Thyroid gland (tissue), 4 donors: ENCODE measurements at places on chromosomes 11 and 22. TPM values are rescaled to one million over a fixed set of nuclear protein-coding genes. Genes with fewer than 3 reads are reported as not detected.
A peak's percentile ranks its signal among the peaks of the same experiment; 100 is the strongest.

GRCh38 chr11:102253020-102253715 is 64.1 kb upstream of the BIRC3 start:
- no peaks in the 10 kb centered on the region for H3K4me1 ChIP-seq
- no peak overlapping the region for H3K4me3 ChIP-seq
- no peaks in the 10 kb centered on the region for H3K27me3 ChIP-seq
- no peak overlapping the region for H3K27ac ChIP-seq

GRCh38 chr11:66858186-66858938 is 1.5 kb downstream of the LRFN4 start:
- DNase-seq = no peak
- no peak overlapping the region for H3K27ac ChIP-seq
- peaks cover 6% of the 10 kb centered on the region for H3K4me1 ChIP-seq
- H3K36me3 ChIP-seq = no peaks in the 10 kb centered on the region
- H3K4me3 ChIP-seq = no peak overlapping the region

GRCh38 chr22:47128216-47128615 is 365.8 kb downstream of the TBC1D22A start:
- H3K36me3 ChIP-seq = no peaks in the 10 kb centered on the region
- H3K27me3 ChIP-seq = no peaks in the 10 kb centered on the region
- no peaks in the 10 kb centered on the region for H3K4me1 ChIP-seq
- H3K4me3 ChIP-seq = no peak overlapping the region

GRCh38 chr11:77294040-77294439 is 7.4 kb downstream of the GDPD4 start:
- no peaks in the 10 kb centered on the region for H3K36me3 ChIP-seq
- no peak overlapping the region for H3K27ac ChIP-seq
- no peaks in the 10 kb centered on the region for H3K4me1 ChIP-seq
- no peaks in the 10 kb centered on the region for H3K27me3 ChIP-seq
- no peak for DNase-seq

DNA sequence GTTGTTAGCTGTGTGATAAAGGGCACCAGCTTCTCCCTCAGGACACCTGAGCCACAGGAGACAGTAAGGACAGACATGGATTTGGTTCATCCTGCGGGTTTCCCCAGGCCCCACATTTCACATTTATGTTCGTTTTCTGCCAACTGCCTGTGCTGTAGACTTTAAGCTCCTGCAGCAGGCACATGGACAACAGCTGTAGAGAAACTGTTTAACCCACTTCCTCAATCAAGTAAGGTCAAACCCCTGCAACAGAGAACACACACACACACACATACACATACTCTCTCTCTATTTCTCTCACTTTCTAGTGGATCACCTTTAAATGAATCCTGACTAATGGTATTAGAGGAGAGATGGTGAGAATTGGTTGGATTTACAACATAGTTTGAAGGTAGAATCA is 90.7 kb downstream of the C11orf87 start:
- no peak for DNase-seq
- H3K36me3 ChIP-seq = no peaks in the 10 kb centered on the region
- no peaks in the 10 kb centered on the region for H3K27me3 ChIP-seq
- H3K4me1 ChIP-seq = no peaks in the 10 kb centered on the region
- H3K27ac ChIP-seq = no peak overlapping the region
- no peak overlapping the region for H3K4me3 ChIP-seq

GRCh38 chr22:40606306-40606705 is 30.2 kb downstream of the MRTFA start:
- no peak overlapping the region for H3K4me3 ChIP-seq
- peak overlapping the region; percentile 83 for H3K27ac ChIP-seq
- no peaks in the 10 kb centered on the region for H3K27me3 ChIP-seq
- no peaks in the 10 kb centered on the region for H3K36me3 ChIP-seq

DNA sequence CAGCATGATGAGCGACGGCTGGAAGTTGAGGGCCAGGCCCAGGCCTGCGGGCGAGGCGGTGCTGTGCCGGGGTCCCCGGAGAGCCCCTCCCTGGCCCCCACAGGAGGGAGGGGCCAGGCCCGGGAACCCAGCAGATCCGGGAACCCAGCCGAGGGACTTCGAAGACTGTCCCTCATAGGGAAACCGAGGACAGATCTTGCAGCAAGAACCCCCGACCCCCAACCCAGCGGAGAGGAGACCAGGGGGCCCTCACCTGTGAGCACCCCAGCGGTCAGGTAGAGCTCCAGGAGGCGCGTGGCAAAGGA is 2.4 kb downstream of the SLC16A8 start:
- DNase-seq = no peak
- H3K27ac ChIP-seq = no peak overlapping the region
- H3K36me3 ChIP-seq = no peaks in the 10 kb centered on the region
- no peak overlapping the region for H3K4me3 ChIP-seq
- peaks cover 4% of the 10 kb centered on the region for H3K27me3 ChIP-seq

- no peak overlapping the region for H3K4me3 ChIP-seq
- no peak overlapping the region for H3K27ac ChIP-seq
- DNase-seq = no peak
- H3K36me3 ChIP-seq = no peaks in the 10 kb centered on the region
- no peaks in the 10 kb centered on the region for H3K4me1 ChIP-seq
Measured at GRCh38 chr11:5809905-5810795, 1.4 kb downstream of the OR52N2 start.

- no peaks in the 10 kb centered on the region for H3K4me1 ChIP-seq
- no peak for DNase-seq
- H3K27ac ChIP-seq = no peak overlapping the region
- H3K27me3 ChIP-seq = no peaks in the 10 kb centered on the region
- H3K36me3 ChIP-seq = no peaks in the 10 kb centered on the region
Measured at GRCh38 chr11:58003036-58003435, 20.6 kb upstream of the OR9Q1 start.

DNA sequence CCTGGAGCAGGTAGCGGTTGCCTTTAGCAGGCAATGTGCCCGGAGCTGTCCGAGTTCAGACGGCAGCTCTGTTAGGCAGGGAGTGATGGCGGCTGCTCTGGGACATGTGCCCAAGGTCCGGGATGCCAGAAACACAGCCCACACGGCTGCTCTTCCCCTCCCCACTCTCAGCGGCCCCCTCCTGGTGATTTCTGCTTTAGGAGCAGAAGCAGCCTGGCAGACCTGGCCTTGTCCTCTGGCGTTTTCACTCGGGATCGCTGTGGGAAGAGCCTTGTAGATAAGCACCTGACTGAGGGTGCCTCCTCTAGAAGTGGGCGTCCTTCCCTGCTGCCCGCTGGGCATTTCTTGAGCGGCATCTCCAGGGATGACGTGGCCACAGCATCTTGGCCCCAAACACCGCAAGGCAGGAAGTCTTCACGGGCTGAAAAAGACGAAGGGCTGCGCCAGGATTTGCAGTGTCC is 392.2 kb downstream of the TBC1D22A start:
- peak; percentile 77 for DNase-seq
- H3K4me1 ChIP-seq = peaks cover 6% of the 10 kb centered on the region
- H3K27ac ChIP-seq = no peak overlapping the region

- no peaks in the 10 kb centered on the region for H3K4me1 ChIP-seq
- no peak overlapping the region for H3K27ac ChIP-seq
- H3K36me3 ChIP-seq = no peaks in the 10 kb centered on the region
- DNase-seq = no peak
Measured at GRCh38 chr11:82092904-82093303, 640.8 kb downstream of the FAM181B start.

- peak overlapping the region; percentile 99 for H3K27ac ChIP-seq
- H3K4me1 ChIP-seq = peaks cover 79% of the 10 kb centered on the region
- no peaks in the 10 kb centered on the region for H3K27me3 ChIP-seq
- peaks cover 18% of the 10 kb centered on the region for H3K36me3 ChIP-seq
- H3K4me3 ChIP-seq = peak overlapping the region; percentile 87
Measured at GRCh38 chr11:57321388-57322255, 3.1 kb downstream of the TNKS1BP1 start.

DNA sequence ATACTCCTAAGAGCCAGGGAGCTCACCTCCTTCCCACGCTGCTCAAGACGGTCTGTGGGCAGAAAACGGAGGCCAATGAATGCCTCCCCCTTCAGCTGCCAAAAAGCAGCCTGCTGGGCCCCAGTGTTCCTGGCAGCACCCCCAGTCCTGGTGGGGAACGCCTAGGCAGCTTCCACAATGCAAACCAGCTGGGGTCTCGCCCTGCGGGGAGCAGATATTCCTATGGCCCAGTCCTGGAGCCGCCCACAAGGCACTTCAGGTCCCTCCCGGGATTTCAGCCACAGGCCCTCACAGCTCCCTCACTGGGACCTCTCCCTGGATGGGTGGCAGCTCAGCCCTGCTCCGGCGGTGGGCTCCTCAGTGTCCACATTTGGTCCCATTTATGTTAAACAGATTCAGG is 29.2 kb downstream of the A4GALT start:
- no peak overlapping the region for H3K4me3 ChIP-seq
- peaks cover 7% of the 10 kb centered on the region for H3K36me3 ChIP-seq
- peak overlapping the region; percentile 4 for H3K27ac ChIP-seq
- DNase-seq = no peak
- peaks cover 33% of the 10 kb centered on the region for H3K4me1 ChIP-seq
- no peaks in the 10 kb centered on the region for H3K27me3 ChIP-seq

DNA sequence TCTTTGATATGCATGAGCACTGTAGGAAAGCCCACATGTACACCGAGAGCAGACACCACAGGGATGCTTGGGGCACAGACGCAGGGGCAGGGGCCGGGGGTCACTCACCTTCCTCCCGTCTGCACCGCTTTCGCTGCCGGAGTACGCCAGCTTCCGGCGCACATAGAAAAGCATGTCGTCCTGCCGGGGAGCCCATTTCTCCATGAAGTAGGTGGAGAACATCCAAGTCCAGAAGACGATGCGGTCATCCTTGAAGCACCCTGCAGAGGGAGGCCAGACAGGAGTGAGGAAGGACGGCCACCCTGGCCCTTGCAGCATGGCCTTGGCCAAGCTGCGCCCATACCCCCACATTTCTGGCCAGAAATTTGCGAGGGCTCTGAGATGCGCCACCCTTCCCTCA is 28.8 kb downstream of the KIAA0930 start:
- H3K27me3 ChIP-seq = no peaks in the 10 kb centered on the region
- peaks cover 7% of the 10 kb centered on the region for H3K4me1 ChIP-seq
- H3K36me3 ChIP-seq = no peaks in the 10 kb centered on the region

- H3K27ac ChIP-seq = no peak overlapping the region
- H3K36me3 ChIP-seq = no peaks in the 10 kb centered on the region
- DNase-seq = no peak
- no peaks in the 10 kb centered on the region for H3K27me3 ChIP-seq
Measured at GRCh38 chr11:120057595-120058581, 80.0 kb downstream of the TRIM29 start.

GRCh38 chr11:32071811-32072210 is 19.1 kb upstream of the RCN1 start:
- no peaks in the 10 kb centered on the region for H3K36me3 ChIP-seq
- H3K27ac ChIP-seq = no peak overlapping the region
- H3K4me3 ChIP-seq = no peak overlapping the region
- H3K4me1 ChIP-seq = no peaks in the 10 kb centered on the region

DNA sequence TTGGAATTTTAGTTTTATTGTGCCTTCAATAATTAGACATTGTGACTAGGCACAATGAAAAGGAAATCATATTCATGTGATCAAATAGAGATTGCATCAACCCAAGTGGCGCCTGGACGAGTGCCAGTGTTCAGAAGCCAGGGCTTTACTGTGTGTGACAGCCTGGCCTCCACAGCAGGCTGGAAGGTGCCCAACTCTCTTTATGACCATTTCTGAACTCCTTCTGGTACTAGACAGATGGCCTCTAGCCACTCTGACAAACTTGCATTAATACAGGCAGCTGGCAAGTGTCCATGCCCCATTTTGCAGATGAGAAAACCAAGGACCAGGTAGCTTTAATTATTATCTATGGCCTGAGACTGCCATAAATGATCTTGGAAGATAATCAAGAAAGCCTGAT is 8.3 kb upstream of the POU2AF1 start:
- no peaks in the 10 kb centered on the region for H3K27me3 ChIP-seq
- no peaks in the 10 kb centered on the region for H3K36me3 ChIP-seq
- DNase-seq = peak; percentile 58
- no peak overlapping the region for H3K27ac ChIP-seq

DNA sequence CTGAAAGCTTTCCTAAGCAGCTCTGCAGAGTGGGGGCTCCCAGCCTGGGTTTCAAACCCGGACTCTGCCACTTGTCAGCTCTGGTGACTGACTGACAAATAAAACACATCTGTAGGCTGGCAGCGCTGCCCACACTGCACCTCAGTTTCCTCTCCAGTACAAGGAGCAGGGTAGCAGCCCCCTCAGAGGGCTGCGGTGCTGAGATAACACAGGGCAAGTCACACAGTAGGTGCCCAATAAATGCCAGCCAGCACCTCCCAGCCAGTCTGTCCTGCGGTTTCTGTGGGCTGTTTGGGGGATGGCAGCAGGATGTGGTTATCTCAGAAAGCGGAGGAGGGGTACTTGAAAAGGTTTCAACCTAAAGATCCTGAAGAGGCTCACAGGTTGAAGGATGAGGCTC is 1.5 kb downstream of the SYT12 start:
- H3K36me3 ChIP-seq = no peaks in the 10 kb centered on the region
- no peak overlapping the region for H3K27ac ChIP-seq
- no peaks in the 10 kb centered on the region for H3K27me3 ChIP-seq
- peaks cover 16% of the 10 kb centered on the region for H3K4me1 ChIP-seq
- H3K4me3 ChIP-seq = no peak overlapping the region

DNA sequence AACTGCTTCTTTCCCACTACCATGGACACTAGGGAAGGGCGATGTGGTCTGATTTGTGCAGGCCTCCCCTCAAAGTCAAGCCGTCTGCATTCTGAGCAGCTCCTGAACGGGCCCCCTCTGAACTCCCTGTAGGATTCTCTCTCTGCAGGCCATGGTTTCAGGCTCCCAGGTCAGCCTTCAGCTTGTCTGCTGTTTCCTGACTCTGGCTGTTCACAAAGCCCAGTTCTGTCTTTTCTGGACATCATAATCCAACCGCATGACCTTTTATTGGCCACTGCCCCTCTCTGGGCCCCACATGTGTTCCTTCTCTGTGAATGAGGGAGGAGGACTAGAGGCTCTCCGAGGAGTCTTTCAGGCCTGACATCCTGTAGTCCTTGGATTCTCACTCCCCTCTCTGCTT is 161.0 kb downstream of the FEZ1 start:
- no peaks in the 10 kb centered on the region for H3K4me1 ChIP-seq
- no peak overlapping the region for H3K4me3 ChIP-seq
- H3K27me3 ChIP-seq = no peaks in the 10 kb centered on the region
- H3K36me3 ChIP-seq = no peaks in the 10 kb centered on the region
- no peak for DNase-seq

DNA sequence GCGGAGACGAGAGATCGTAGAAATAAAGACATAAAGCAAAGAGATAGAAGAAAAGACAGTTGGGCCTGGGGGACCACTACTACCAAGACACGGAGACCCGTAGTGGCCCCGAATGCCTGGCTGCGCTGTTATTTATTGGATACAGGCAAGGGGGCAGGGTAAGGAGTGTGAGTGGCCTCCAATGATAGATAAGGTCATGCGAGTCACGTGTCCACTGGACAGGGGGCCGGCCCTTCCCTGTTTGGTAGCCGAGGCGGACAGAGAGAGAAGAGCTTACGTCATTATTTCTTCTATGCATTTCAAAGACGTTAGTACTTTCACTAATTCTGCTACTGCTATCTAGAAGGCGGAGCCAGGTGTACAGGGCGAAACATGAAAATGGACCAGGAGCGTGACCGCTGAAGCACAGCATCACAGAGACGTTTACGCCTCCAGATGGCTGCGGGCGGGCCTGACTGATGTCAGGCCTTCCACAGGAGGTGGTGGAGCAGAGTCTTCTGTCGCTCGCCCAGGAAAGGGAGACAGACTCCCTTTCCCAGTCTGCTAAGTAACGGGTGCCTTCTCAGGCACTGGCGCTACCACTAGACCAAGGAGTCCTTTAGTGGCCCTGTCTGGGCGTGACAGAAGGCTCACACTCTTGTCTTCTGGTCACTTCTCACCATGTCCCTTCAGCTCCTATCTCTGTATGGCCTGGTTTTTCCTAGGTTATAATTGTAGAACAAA is 24.8 kb downstream of the PPP6R2 start:
- no peak overlapping the region for H3K27ac ChIP-seq
- no peak for DNase-seq
- no peaks in the 10 kb centered on the region for H3K36me3 ChIP-seq
- H3K27me3 ChIP-seq = no peaks in the 10 kb centered on the region
- peaks cover 15% of the 10 kb centered on the region for H3K4me1 ChIP-seq

The SLC35F2 gene
- 8.9 TPM for total RNA-seq

The GRM5 gene
- not detected for total RNA-seq

The CABP4 gene
- total RNA-seq = 0.33 TPM

The LINC01488 gene
- total RNA-seq = not detected
